ENCODE measurements at places on chromosomes 12 and 14.
A peak's percentile ranks its signal among the peaks of the same experiment; 100 is the strongest.

- DNase-seq: no peak
Observed at GRCh38 chr14:91466192-91466591, 43.9 kb downstream of the PPP4R3A start.

GRCh38 chr14:23076785-23077408, 18.0 kb downstream of the ACIN1 start:
- DNase-seq: no peak

DNA sequence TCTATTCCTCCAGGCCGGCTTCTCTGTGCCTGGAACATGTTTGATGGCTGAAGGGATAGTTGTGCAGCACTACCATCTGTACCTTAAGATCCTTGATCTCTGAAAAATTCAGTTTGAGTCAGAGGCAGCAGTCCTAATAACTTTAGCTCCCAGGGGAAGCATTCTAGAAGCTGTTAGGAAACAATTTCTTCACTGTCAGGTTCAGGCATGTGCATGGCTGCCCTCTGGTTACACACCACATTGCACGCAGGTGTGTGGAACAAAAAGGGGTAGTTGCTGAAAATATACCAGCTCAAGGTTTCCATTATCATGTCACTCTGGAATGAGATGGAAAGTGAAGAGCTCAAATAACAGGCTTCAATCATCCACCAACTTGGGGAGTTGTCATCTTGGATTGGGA, 80.1 kb downstream of the CHST11 start:
- no peak for DNase-seq

GRCh38 chr14:52067873-52068614, 815 bp downstream of the NID2 start:
- peak; percentile 72 for DNase-seq

- no peak for DNase-seq
Observed at GRCh38 chr14:101075025-101075800, 171.7 kb upstream of the RTL1 start.

DNA sequence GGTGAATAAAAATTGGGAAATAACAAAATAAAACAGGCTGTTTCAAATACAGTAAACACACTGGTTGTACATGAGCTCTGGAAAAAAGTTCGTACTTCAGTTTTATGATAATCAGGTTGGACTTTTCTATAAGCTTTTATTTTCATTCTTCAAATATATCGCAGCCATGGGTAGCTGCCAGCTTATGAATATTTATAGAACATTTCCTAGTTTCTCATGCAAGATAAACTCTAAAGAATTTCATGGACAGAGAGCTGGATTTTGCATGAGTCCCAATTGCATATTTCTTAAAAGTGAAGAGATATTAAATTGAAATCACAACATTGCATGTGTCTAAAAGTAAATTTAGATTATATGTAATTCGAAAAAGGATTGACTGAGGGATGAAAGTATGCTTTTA, 827.6 kb downstream of the SLC6A15 start:
- no peak for DNase-seq

DNA sequence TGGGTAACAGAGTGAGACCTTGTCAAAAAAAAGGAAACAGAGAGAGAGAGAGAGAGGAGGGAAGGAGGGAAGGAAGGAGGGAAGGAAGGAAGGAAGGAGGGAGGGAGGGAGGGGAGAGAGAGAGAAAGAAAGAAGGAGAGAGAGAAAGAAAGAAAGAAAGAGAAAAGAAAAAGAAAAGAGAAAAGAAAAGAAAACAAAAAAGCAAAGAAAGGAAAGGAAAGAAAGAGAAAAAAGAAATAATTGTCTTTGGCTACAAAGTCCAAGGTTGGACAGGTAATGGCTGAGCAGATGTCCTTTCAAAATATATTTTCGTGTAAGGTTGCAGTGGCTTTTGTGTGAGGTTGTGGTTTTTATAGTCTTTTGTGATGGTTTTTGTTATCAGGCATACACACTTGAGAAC, 21.6 kb upstream of the CCDC60 start:
- no peak for DNase-seq

DNA sequence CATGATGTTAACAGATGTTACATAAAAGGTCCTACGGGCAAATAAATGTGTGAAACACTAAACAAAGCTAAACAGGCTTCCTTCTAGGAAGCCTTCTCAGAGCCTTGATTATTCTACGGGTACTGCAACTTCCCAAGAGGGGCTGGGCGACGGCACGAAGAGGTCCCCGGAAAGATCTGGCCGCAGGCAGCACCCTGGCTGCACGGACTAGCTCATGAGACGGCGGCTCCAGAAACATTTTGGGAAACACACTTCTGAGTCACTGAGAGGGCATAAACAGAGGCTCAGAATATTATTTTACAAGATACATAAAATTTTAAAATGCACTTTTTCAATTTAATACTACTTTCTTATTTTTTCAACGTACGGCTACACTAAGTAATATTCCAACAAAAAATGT, 19.4 kb downstream of the STX2 start:
- no peak for DNase-seq

DNA sequence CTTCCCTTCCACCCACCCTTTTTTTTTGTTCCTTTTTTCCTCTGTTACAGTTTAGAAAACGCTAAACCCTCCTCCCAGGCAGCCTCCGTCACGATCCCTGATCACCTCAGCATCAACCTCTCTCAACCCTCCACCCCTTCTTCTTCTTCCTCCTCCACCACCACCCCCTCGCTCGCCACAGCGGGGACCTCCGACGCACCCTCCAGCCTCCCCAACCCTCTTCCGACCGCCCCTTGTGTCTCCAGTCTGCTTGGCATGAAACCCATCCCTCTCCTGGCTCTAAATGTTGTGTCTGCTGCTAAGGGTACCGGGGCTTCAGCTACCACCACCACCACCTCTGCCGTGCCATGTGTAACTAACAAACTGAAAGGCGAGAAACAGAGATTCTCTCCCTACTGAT, 22.9 kb downstream of the PCBP2 start:
- no peak for DNase-seq

DNA sequence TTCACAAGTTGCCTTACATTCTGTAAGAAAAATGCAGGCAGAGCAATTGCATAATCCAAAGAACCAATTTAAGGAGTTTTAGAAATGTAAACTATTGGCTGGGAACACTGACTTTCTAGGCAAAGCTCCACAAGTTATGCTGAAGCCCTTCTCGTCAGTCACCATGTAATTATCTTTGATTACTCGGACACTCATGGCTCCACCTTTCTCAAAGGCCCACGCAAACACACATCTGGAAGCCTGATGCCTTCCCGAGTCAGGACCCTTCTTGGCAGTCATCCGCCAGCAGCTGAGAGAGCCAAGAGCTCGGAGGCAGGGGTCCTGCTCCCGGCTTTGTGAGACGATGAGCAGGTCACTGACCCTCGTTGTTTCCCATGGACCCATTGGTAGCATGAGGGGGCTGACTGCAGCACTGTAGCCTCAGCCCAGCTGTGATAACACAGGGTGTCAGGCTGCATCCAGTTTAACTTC, 202.2 kb downstream of the TMEM132D start:
- DNase-seq: no peak

DNA sequence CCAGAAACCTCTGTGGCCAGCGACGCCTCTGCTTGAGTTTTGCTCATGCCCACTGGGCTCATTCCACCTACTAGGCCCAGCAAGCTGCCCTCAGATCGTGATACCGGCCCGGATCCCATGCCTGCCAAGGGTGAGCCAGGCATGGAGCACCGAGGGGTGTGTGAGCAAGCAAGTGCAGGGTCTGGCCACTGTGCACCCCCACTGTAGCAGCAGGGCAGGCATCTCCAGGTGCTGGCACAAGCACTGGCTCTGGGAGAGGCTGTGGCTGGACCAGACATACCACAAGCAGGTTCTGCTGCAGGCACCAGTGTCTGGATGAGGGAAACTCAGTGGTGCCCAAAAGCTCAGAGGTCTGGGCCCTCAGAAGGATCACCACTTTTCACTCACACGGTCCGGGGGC, 20.6 kb downstream of the FAM186A start:
- no peak for DNase-seq

Data from ecto neural progenitor cell (in vitro differentiated cells).